ENCODE measurements at places on chromosomes 16 and 17. TPM values are rescaled to one million over a fixed set of nuclear protein-coding genes. Genes with fewer than 3 reads are reported as not detected.
A peak's percentile ranks its signal among the peaks of the same experiment; 100 is the strongest.

DNA sequence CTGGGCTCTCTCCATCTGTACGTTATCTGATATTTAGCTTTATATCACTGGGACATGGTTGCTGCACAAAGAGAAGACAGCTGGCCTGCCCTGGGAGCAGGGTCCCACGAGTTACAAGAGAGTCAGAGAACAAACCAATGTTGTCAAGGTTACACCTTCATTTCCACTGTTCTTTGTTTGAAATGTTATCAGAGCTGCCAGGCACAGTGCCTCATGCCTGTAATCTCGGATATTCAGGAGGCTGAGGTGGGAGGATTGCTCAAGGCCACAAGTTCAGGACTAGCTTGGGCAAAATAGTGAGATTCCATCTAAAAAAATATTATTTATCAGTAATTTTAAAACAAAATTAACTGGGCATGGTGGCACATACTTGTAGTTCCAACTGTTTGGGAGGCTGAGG, 34.6 kb downstream of the ATP6V0A1 start:
- no peak for ATAC-seq

DNA sequence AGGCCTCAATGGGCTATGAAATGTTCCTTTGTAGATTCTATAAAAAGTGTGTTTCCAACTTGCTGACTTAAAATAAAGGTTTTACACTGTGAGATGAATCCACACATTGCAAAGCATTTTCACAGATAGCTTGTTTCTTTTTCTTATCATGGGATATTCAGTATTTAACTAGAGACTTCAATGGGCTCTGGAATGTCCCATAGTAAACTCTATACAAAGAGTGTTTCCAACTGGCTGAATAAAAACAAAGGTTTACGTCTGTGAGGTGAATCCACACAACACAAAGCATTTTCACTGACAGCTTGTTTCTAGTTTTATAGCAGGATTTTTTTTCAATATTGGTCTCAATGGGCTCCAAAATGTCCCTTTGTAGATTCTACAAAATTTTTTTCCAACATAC, 550.1 kb downstream of the KCNJ18 start:
- ATAC-seq: no peak

The SLC5A2 gene
- total RNA-seq: 1.9 TPM

GRCh38 chr16:19210968-19211367, 42.9 kb downstream of the SYT17 start:
- no peak for ATAC-seq

The RAB26 gene
- 5.4 TPM for total RNA-seq

GRCh38 chr16:60061396-60061795, 1327.3 kb upstream of the GOT2 start:
- peak; percentile 27 for ATAC-seq

The TEX14 gene
- total RNA-seq: 0.27 TPM

The CXCL16 gene
- total RNA-seq: 0.81 TPM

The HBM gene
- total RNA-seq: not detected

DNA sequence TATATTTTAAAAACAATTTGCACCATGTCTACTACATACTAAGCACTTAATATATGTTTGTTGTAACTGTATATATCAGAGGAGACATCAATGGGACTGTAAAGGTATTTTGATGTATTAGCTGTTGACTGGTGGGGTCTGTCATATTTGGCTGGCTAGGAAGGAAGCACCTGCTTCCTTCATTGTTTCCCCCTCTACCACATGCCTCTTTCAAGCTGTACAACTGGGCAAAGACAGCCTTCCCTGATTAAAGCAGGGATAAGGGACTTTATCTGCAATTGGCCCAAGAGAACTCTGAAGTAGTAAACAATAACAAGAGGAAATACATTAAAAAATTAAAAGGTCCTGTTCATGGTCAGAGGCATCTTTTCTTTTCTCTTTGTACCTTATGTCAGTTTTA, 5.5 kb upstream of the SLFN12L start:
- no peak for ATAC-seq

The ETV4 gene
- 19.1 TPM for total RNA-seq

GRCh38 chr16:15404792-15405191, 9.2 kb downstream of the MPV17L start:
- no peak for ATAC-seq

DNA sequence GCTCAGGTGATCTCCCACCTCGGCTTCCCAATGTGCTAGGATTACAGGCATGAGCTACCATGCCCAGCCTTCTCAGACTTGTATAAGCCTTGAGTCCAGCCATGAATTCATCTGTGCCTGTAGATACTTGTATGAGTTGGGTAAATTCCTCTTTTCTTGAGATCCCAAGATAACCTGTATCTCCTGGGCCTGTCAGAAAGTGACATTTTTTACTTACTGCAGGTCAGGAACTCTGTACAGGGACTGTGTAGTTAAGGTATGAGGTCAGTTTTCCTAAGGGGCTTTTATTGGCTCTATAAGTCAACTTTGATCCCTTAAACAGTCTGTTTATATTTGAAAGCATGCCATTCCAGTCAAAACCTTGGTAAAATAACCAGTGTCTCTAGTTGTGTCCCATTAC, 106.3 kb upstream of the HAS3 start:
- ATAC-seq: no peak

GRCh38 chr16:73163238-73163815, 115.4 kb upstream of the ZFHX3 start:
- ATAC-seq: no peak

The OR2C1 gene
- total RNA-seq: 0.34 TPM

DNA sequence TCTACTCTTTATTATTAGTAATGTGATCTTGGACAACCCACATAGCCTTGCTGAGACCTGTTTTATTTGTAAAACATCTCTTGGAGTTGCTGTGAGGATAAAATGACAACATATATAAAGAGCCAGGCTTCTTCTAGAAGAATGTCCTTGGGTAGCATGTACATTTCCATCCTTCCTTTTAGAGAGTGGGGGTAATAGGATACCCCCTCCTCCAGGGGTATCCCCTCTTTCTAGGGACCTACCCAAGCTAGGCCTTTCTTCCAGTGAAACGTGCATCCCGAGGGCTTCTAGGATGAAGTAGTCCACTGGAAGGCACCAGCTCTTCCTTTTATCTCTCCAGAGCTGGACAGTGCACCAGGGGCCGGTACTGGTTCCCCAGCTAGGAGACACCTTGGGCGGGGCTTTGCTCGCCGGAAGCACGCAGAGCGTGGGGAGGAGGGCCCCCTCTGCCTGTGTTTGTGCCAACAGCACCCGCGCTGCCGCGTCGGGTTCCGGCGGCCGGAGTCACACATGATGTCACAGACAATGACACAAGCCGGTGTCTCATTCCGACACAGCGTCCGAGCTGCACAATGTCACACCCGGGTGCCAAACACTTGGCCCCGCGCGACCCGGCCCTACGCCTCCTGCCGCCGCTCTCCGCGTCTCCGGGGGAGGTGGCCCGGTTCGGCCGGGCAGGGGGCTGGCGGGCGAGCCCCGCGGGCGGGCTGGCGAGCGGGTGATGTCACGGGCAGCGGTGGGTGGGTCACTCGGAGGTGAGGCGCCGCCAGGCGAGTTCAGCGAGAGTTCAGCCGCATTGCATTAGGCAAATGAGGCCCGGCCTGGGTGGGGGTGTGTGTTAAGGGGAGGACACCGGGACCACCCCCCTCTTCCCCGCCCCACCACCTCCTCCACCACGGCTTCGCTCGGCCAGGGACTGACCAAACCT, 23.4 kb downstream of the GJD3 start:
- peak; percentile 75 for ATAC-seq

The ALDOC gene
- total RNA-seq: 22.4 TPM

DNA sequence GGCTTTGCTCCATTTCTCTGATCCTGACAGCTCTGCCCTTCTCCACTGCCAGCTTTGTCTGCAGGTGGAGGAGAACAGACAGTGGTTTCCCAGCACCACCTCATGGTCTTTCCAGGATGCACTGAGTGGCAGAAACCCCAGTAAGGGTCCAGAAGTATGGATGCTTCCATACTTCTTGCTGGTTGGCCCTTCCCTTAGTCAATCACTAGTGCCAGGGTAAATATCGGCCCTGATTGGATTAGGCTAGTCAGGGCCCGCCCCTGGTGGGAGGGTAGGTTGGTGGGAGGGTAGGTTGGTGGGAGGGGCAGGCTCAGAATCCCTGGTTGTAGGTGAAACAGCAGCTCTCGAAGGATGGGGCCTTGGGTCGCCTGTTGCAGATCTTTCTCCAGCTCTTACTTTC, 10.2 kb downstream of the RNF213 start:
- peak; percentile 82 for ATAC-seq

DNA sequence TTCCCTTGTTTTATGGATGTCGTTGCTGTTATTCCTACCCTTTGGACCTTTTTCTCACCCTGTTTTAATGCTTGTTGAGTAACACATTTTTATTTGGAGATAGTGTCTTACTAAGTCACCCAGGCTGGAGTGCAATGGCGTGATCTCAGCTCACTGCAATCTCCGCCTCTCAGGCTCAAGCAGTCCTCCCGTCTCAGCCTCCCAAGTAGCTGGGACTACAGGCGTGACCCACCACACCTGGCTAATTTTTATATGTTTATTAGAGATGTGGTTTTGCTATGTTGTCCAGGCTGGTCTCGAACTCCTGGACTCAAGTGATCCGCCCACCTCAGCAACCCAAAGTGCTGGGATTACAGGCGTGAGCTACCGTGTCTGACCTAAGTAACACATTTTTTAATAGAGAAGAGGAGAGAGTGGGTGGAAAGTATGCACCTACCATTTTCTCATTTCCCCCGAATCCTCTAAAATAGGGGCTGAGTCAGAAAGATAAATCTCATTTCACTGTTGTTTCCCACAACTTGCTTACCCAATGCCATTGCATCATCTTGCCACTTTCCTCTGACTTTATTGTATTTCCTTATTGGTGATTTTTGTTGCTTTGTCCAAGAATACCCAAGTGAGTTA, 7.0 kb downstream of the DHX40 start:
- ATAC-seq: no peak

GRCh38 chr17:64192589-64192988, 62.6 kb upstream of the ERN1 start:
- ATAC-seq: no peak

The STH gene
- not detected for total RNA-seq

- ATAC-seq: no peak
These were observed 298.0 kb downstream of the MAP2K4 start for GRCh38 chr17:12318571-12319266.

DNA sequence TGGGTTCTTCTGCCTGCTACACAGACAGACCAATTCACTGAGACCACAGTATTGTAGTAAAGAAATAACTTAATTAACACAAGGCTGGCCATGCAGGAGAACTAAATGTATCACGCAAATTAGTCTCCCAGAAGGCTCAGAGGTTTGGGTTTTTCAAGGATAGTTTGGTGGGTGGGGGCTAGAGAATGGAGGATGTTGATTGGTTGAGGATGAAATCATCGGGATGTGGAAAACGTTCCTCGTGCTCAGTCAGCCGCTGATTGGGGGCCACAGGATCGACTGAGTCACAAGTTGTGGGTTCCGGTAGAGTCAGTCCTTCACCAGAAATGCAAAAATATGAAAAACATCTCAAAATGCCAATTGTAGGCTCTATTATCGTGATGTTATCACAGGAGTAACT, 18.7 kb downstream of the RHOT1 start:
- ATAC-seq: no peak

The ADAD2 gene
- not detected for total RNA-seq

DNA sequence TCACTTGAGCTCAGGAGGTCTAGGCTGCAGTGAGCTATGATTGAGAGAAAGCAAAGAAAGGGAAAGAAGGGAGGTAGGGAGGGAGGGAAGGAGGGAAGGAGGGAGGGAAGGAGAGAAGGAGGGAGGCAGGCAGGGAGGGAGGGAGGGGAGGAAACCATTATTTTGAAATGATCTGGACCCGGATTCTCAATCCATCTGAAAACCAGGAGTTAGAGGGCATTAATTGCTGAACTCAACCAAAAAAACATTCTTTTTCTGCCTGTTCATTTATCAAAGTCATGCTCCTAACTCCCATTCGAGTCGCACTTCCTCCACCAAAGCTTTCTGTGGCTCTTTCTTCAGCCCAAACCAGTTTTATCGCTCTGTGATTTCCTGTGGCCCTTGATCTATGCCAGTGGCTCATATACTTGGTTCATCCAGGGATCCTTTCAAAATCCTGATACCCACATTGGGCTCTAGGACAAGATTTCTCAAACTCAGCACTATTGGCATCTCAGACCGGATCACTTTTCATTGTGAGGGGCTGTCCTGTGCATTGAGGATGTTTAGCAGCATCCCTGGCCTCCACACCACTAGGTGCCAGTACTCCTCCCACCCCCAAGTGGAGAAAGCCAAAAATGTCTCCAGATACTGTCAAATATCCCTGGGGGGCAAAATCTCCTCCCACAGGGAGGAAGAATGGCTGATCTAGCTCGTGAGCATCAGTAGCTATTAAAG, 38.2 kb downstream of the CMTM4 start:
- no peak for ATAC-seq

GRCh38 chr16:67268136-67268579, 11.2 kb upstream of the PLEKHG4 start:
- no peak for ATAC-seq

DNA sequence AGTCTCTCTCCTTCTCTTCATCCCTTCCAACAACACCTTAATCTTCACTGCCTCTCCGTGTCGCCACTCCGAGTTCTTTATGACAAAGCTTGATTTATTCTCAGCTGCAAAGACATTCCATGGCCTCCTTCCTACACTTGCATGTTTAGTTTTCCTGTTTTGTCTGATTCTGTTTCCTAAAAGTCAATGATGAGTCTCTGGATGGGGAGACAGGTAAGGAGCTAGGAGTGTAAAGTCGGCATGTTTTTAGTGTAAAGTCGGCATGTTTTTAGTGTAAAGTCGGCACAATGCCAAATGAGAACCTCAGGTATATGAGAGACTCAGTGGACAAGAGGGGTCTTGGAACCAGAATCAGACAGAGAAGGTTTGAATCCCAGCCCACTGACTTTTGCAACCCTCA, 362.3 kb upstream of the EEF2KMT start:
- ATAC-seq: no peak

GRCh38 chr17:14833201-14833785, 431.8 kb downstream of the PMP22 start:
- ATAC-seq: no peak

DNA sequence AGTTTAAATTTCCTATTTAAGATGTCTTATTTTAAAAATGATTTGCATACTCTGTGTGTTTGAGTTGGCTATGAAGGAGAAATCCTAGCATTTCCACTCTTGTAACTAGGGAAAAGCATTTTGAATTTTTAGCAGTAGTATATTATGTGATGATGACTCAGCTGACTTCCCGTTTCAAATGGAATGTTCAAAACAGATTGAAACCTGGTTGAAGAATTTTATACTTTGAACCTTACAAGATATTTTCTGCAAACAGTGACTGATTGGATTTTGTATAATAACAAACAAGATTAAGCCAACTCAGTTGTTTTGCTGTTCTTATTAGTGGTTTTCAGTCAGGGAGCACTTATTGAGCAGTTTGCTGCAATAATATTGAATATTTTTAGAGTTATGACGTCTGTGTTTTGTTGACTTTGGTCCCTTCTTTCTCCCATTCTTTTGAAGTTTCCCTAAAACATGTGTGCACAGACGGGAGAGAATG, 8.0 kb downstream of the TNRC6A start:
- peak; percentile 68 for ATAC-seq

- ATAC-seq: no peak
These were observed 144.8 kb downstream of the KCNJ2 start for GRCh38 chr17:70314096-70314495.

GRCh38 chr17:32298721-32299579, 33.3 kb downstream of the RHBDL3 start:
- ATAC-seq: peak; percentile 12

The HOXB1 gene
- total RNA-seq: 0.25 TPM

GRCh38 chr17:29347831-29348629, 42.1 kb upstream of the TAOK1 start:
- ATAC-seq: no peak

The ZP2 gene
- total RNA-seq: not detected

The AOC2 gene
- total RNA-seq: 3.0 TPM

The RBFOX1 gene
- total RNA-seq: 0.48 TPM

GRCh38 chr16:55284718-55285099, 39.3 kb upstream of the IRX6 start:
- no peak for ATAC-seq

- no peak for ATAC-seq
These were observed 9.2 kb upstream of the SSTR2 start for GRCh38 chr17:73155410-73156165.

Data from motor neuron (in vitro differentiated cells).